ENCODE measurements at places on chromosomes 12 and 14. TPM values are rescaled to one million over a fixed set of nuclear protein-coding genes. Genes with fewer than 3 reads are reported as not detected.

The AP4S1 gene
- total RNA-seq = 4.2 TPM

DNA sequence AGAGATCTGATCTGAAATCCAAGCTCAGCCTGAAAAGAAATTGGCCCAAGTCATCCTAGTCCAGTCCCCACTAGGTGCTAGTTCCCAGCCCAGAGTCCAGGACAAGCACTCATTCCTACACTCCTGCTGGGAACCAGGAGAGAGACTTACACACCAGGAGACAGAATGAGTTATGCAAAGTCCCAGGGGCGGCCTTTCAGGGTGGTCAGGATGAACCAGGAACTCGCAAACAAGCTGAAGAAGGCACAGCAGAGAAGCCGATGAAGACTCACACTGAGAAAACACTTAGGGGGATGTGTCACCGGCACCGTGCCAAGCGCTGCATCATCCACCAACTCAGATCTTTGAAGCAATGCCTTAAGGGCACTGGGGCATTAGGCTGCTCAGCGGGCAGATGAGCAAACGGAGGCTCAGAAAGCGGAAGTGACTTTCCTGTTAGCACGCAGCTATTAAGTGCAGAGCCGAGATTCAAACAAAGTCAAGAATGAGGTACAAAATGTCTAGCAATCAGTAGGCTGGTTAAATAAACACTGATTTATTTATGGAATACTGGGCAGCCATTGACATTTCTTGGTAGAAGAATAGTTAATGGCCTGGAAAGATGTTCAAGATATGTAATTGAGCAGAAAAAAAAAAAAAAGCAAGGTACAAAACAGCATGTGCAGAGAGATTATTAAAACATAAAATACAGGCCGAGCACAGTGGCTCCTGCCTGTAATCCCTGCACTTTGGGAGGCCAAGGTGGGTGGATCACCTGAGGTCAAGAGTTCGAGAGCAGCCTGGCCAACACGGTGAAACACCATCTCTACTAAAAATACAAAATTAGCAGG lies 78.7 kb downstream of the LRRC74A start:
- DNase-seq = peak; percentile 85
- H3K36me3 ChIP-seq = no peaks in the 10 kb centered on the region
- H3K4me3 ChIP-seq = no peak overlapping the region
- H3K27ac ChIP-seq = peak overlapping the region; percentile 60

The PPFIA2 gene
- 15.0 TPM for total RNA-seq

The KRT74 gene
- total RNA-seq = not detected

DNA sequence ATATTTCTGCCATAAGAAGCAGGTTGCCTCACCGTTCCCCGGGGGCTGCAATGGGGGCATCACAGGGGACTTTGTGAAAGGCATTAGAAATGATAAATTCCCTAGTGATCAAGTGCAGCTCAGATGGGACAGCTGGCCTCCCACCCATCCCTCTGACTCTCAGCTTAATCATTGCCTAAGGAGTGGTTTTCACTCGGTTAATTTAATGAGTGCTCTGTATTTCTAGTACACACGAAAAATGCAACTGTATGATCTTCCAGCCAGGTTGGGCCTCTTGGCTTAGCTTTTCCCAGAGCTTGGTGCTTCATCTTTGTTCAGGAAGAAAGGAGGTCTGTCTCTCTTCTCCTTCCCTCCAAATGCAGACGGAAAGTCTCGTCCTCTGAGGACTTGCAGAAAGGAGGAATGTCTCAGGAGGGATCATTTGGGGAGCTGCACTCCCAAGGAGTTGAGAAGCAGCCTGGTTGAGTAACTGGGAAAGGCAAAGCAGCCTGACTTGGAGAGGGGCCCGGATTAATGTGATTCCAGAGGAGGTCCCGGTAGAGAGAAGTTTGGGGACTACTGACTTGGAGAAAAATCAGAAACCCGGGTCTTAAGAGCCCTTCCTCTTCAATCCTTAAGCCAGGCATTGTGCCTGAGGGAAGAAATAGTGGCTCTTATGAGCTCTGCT lies 7.2 kb downstream of the CD9 start:
- no peak overlapping the region for H3K4me3 ChIP-seq
- H3K4me1 ChIP-seq = peaks cover 25% of the 10 kb centered on the region
- H3K27me3 ChIP-seq = no peaks in the 10 kb centered on the region

DNA sequence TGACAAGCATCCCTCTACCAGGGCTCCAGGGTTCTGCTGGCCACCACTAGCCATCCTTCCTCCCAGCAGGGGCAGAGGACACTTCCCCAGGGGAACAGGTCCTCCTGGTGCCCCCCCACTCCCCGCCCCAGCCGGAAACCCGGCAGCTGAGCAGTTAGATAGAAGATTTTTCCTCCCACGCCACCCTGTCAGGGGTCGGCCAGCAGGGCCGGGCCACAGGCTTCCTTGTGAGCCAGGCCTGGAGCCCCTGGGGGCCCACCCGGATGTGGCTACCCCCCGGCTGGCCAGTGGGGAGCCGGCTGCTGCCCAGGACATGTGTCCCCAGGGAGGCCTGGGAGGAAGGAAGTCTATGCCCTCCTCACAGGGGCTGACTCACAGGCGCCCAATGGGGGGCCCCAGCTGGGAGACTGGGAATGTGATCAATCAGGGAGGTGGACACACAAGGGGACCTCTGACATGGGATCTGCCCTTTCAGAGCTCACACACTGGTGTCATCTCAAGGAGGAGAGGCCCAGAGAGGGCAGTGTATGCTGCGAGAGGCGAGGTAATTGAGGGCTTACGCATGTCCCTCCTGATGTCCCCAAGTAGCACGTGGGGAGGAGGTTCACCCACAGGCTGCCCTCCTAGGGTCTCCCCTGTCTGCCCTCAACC lies 4.2 kb downstream of the SH2B3 start:
- H3K36me3 ChIP-seq = no peaks in the 10 kb centered on the region
- no peaks in the 10 kb centered on the region for H3K27me3 ChIP-seq
- peaks cover 54% of the 10 kb centered on the region for H3K4me1 ChIP-seq

Data from ascending aorta (tissue), 2 donors.